ENCODE measurements at places on chromosomes 1 and 21.
A peak's percentile ranks its signal among the peaks of the same experiment; 100 is the strongest.

GRCh38 chr1:54559111-54559548 is 11.1 kb downstream of the ACOT11 start:
- no peak for DNase-seq

- DNase-seq: no peak
These were observed 1491.8 kb downstream of the NCAM2 start for GRCh38 chr21:22490049-22490448.

DNA sequence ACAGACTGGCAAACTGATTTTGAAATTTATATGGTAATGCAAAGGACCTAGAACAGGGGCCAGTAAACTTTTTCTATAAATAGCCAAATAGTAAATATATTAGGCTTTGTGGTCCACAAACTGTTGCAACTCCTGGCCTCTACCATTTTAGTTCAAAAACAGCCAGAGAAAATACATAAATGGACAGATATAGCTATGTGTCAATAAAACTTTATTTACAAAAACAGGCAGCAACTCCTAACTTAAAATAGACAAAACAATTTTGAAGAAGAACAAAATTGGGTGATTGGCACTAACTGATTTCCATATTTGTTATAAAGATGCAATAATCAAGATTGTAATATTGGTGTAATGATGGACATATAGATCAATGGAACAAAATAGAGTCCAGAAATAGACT is 6.7 kb upstream of the TRAF5 start:
- no peak for DNase-seq

DNA sequence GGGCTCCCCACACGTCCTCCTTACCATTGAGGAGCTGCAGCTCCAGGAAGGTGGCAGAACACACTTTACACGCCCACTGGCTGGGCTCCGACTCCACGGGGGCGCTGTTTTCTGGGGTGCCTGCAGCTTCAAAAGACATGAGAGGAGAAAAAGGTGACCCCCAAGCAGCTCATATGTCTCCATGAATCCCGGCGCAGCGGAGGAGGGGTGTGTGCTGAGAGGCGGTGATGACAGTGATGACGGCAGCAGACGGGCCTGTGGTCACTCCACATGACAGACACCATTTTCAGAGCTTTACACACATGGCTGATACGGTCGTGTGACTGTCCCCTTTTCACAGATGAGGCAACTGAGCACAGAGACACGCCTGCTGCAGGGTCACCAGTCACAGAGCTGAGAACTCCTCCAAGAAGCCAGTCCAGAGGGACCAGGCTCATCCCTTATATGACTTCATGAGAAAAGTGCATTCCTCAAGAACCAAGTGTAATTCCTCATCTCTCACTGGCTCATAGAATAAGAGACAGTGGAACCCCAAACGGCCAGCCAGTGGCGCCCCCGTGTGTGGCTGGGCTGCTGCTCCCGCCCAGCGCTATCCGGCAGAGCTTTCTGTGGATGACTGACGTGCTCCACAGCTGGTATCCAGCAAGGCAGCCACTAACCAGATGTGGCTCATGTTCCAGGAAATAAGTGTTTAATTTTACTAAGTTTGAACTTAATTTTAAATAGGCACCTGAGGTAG is 31.9 kb downstream of the PRDM15 start:
- no peak for DNase-seq

DNA sequence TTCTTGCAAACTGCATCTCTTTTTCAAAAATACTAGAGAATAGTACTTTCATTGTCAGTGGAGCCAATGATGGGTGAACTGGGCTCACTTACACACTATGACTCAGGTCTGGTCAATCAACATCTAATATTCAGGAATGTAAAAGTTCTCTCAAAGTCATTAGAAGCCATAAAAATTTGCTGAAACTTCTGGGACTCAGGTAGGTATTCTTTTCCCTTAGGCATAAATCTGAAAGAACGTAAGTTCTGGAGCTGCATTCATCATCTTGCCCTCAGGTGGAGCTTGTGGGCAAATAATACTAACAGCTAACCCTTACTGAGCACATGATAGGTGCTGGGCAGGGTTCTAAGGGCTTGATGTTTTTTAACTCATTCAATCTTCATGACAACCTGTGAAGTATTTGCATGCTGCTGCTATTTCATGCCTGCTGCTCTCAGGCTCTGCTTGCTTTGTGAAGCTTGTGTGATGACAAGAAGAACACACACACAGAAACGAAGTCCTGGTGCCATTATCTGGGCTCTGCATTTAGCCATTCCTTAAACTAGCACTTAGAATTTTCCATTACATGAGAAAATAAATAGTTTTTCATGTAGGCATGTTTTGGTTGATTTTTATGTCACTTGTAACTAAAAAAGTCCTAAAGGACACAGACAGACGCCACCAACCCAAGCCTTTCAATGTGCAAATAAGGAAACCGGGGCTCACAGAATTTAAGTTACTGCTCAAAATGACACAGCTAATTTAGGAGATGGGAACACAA is 394.2 kb upstream of the LYPLAL1 start:
- DNase-seq: no peak

DNA sequence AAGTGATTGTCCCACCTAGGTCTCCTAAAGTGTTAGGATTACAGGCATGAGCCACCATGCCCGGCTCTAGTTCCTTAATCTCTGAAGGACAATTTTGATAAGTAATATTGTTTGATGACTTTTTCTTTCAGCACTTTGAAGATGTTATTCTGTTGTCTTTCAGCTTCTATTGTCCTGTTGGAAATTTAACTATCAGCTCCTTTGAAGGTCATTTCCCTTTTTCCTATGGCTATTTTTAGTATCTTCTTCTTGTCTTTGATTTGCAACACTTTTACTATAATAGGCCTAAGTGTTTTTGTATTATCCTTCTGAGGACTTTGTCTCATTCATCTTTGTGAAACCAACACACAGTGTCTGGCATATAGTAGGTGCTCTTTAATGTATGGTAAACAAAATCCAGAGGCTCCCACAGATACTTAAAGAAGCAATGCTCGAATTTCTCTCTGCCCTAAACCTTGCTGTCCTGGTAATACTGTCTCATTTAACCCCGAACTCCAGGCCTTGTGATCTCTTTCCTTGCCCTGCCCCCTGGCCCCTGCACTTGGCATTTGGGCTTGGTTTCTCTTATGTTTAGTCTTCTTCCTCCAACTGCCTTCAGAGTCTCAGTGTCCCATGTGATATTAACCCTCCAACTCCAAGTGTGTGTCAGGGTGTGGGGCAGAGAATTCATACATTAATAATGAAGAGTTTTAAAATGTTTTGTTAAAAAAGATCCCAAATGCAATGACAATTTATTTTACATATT is 19.0 kb upstream of the AGO1 start:
- DNase-seq: no peak

DNA sequence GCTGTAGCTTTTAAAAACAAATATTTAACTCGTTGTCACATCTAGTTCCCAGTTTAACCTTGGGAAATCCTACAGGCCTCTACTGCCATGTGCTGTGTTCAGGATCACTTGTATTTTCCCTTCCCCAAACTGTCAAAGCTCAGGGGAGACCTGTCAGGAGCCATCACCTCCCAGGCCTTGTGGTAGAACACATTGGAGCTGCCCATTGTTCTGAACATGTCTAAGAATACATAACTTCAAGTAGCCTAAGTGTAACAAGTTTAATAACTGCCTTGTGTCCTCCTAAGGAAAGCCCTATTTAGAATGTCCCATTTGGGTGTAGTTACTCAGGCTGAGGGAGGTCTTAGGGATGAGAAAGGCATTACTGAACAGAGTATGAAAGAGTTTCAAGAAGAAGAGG is 28.6 kb upstream of the PIGC start:
- no peak for DNase-seq

- no peak for DNase-seq
These were observed 50.3 kb upstream of the CNIH3 start for GRCh38 chr1:224565611-224566406.

GRCh38 chr1:204460346-204460745 is 34.3 kb downstream of the PIK3C2B start:
- no peak for DNase-seq

- no peak for DNase-seq
These were observed 73.8 kb upstream of the ATP5PO start for GRCh38 chr21:33989440-33989839.

DNA sequence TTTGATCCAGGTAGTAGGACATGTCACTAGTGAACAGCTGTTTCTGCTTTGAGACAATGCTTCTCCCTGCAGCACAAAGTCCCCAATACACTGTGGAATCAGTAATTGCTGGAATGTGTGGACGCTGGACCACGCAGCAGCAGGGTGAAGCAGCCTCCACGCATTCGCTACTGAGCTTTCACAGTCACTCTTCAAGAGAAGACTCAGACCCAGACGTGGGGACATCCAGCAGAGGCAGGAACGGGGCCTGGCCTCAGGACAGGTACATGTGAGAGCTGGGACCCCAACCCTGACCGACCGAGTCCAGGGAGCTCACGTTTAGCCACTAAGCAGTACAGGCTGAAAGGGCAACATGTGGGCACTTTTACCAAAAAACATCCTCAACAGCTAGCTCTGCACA is 34.1 kb upstream of the PRDM15 start:
- DNase-seq: no peak

GRCh38 chr1:89460325-89460724 is 64.3 kb upstream of the LRRC8B start:
- DNase-seq: no peak

GRCh38 chr1:168903237-168903830 is 174.3 kb upstream of the DPT start:
- no peak for DNase-seq

- DNase-seq: peak; percentile 83
These were observed 101.4 kb upstream of the VAMP3 start for GRCh38 chr1:7669559-7670311.

GRCh38 chr1:147169840-147170674 is 2.2 kb downstream of the PRKAB2 start:
- DNase-seq: peak; percentile 28

- DNase-seq: no peak
These were observed 451.2 kb downstream of the USP25 start for GRCh38 chr21:16181018-16181417.

DNA sequence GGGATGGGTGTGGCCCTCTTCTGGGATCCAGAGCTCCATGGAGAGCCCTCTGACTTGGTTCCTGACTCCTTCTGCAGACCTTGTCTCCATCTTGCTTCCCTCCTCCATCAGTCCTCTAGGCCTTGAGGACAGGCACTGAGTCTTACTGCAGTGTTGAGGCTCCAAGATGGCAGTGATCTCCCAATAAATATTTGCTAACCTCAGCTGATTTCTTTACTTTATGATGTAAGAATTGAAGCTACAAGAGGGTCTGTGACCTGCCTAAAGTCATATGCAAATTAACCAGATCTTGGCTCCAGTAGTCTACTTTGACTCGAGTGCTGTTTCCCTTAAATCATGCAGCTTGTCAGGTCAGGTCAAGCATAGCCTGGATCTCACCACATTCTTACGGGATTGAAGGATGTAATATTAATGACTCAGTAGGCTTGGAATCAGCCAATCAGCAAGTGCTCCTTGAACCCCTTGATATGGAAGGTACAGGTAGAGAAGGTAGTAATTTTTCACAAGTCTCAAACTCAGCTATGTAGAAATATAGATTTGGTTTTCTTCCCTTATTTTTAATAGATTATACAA is 93.0 kb downstream of the CLIC6 start:
- no peak for DNase-seq

GRCh38 chr1:32786856-32787255 is 30.3 kb downstream of the YARS1 start:
- no peak for DNase-seq

DNA sequence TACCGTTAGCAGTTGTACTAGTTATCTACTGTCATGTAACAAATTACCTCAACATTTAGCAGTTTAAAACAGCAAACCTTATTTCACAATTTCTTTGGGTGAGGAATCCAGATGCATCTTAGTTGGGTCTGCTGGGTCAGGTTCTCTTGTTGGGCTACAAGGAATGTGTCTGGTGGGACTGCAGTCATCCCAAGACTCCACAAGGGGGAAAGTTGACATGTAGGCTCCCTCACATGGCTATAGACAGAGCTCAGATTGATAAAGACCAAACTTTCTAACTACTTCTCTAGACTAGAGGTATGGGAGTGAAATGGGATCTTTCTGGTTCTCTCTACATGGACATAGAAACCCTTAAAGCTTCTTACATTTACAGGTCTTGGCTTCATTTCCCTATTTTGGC is 160.9 kb downstream of the UCK2 start:
- DNase-seq: no peak

- DNase-seq: no peak
These were observed 12.7 kb downstream of the MEF2D start for GRCh38 chr1:156487862-156488261.

DNA sequence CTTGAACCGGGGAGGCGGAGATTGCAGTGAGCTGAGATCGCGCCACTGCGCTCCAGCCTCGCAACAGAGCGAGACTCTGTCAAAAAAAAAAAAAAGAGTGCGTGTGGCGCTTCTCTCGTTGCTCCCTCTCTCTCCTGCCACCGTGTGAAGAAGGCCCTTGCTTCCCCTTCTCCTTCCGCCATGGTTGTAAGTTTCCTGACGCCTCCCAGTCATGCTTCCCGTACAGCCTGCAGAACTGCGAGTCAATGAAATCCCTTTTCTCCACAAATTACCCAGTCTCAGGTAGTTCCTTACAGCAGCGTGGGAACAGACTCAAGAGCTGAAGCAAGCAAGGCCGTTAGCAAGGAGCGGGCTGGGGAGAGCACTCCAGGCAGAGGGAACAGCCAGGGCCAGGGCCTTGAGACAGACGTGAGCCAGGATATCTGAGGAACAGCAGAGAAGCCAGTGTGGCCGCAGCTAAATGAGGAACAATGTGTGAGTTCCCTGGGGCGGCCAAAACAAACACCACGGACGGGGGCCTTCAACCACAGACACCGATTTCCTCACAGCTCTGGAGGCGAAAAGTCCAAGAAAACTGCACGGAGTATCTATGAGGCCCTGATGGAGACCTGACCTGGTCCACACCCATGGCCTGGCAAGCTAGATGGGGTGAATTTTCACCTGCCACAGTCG is 54.2 kb upstream of the ETS2 start:
- DNase-seq: no peak

- DNase-seq: no peak
These were observed 487 bp downstream of the HJV start for GRCh38 chr1:146021050-146021445.

GRCh38 chr1:113617438-113618141 is 141.7 kb downstream of the PHTF1 start:
- DNase-seq: no peak

DNA sequence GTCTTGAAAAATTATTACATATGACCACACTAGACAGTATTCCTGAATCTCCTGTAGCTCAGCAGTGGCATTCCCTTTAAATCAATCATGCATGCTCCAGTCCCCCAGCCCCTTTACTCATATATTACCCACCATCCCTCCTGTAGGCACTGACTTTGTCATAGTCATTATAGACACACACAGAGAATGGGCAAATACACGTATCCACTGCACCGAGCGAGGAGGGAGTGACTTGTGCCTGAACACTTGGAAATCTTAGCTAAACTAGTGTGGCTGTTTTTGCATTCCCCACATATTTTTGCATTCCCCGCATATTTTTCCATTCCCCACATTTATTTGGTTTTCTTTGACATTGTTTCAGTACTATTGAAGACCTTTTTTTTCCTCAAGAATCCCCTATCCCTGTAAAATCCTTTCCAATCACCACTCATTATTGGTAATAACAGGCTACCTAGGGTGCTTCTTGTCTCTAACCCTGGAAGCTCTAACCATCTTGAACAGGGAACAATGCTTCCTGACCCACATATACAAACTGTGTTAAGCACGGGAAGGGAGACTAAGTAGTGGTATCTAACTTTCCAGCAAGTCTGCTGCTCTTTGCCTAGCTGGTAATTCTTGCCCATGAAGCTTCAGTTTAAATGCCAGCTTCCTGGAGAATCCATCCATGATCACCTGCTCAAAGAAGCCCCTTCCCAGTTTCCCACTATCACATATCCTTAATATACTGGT is 534.4 kb upstream of the CAMK1G start:
- no peak for DNase-seq

GRCh38 chr1:36752891-36753361 is 270.2 kb upstream of the CSF3R start:
- DNase-seq: no peak

GRCh38 chr1:168421399-168422004 is 122.3 kb downstream of the XCL2 start:
- no peak for DNase-seq
